ENCODE measurements at places on chromosomes 13 and 19.

DNA sequence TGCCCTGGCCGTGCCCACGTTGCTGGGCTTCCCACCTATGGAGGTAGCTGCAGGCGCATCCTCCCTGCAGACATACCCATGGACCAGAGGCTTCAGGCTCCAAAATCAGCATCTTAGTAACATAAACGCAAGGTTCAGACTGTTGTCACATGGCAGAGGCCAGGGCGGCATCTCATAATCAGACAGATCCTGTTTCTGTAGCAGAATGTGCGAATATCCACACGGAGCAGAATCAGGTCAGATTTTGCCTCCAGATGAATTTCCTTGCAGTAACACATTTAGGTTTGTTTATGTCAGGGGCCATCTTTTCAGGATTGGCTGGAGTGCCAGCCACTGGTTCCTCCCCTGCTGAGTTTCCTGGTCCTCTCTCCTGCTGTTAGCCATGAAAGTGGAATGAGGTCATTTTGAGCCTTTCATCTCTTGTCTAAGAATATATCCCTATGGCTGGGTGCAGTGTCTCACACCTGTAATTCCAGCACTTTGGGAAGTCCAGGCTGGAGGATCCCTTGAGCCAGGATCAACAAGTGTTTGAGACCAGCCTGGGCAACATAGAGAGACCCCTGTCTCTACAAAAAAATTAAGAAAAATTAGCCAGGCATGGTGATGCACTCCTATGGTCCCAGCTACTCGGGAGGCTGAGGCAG, 20.5 kb downstream of the SMARCA4 start:
- no peak for DNase-seq

- DNase-seq, result no peak
These were observed 40.0 kb upstream of the TPP2 start for GRCh38 chr13:102556806-102557205.

- no peak for DNase-seq
These were observed 4.7 kb upstream of the UQCRFS1 start for GRCh38 chr19:29217616-29218015.

DNA sequence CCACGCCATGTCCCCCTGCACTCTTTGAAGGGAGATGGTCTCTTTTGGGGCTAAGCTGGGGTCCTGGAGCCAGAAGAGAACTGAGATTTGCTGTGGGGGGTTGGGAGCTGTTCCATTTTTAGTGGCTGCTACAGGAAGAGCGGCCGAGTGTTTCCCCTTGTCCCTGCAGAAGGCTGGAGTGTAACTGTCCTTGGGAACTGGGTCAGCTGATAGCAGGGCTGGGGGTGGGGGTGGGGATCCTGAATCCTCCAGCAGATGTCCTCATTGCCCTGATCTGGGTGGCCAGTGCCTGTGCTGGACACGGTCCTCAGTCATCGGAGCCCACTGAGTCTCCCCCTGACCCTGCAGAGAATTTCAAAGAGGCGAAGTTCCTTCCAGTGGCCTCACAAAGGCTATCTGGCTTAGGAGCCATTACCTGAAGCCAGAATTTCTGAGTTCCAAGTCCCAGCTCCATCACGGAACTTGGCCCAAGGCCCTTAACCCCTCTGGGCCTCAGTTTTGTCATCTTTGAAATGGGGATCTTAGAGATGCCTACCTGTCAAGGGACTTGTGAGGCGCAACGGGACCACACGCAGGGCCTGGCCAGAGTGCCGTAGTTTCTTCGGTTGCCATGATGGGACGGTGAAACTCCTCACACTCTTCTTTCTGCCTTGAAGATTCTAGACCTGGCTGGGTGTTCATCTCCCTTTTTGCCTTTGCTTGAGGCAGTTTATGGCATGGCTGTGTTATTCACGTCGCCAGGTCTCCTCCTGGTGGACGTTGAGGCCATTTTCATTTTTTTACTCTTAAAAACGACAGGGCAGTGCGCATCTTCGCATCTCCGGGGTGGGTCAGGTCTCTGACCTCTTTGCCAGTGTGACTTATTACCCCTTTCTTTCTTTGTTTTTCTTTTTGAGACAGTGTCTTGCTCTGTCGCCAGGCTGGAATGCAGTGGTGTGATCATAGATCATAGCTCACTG, 51.9 kb downstream of the DNM2 start:
- no peak for DNase-seq

DNA sequence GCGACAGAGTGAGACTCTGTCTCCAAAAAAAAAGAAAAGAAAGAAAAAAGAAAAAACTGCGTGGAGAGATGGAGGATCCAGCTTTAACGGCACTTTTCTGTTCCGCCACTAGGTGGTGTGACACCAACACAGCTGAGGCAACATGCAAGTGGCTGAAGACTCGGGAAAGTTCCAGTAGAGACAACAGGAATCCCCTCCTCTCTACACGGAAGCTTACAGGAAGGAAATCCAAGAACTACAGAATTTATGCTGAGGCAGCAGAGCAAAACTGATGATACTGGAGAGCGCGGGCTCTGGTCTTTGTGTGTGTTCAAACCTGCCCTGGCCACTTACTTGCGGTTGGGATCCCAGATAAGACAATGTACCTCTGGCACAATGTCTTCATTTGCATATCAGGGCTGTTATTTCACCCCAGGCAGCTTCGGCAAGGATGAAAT, 9.9 kb downstream of the RANBP3 start:
- peak; percentile 88 for DNase-seq

- DNase-seq, result no peak
These were observed 142.8 kb upstream of the TSHZ3 start for GRCh38 chr19:31492050-31492449.

DNA sequence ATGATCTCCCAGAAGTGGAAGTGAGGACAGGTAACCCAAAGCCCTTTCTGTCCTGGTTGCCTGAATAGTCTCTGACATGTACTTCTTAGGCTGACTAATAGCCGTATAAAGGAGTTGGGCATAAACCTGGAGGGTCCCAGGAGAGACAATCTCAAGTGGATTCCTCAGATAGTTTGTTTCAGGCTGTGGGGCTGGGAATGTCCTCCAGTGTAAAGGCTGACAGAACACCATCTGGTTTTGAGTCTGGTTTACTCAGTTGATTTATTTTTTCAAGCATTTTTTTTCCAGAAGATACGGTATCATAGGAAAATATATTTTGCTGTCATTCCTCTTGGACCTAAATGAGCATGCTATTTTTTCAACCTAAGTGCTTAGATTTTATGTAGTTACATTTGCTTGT, 15.2 kb downstream of the HTR2A start:
- no peak for DNase-seq

GRCh38 chr13:33537026-33537425, 251.5 kb upstream of the STARD13 start:
- no peak for DNase-seq

DNA sequence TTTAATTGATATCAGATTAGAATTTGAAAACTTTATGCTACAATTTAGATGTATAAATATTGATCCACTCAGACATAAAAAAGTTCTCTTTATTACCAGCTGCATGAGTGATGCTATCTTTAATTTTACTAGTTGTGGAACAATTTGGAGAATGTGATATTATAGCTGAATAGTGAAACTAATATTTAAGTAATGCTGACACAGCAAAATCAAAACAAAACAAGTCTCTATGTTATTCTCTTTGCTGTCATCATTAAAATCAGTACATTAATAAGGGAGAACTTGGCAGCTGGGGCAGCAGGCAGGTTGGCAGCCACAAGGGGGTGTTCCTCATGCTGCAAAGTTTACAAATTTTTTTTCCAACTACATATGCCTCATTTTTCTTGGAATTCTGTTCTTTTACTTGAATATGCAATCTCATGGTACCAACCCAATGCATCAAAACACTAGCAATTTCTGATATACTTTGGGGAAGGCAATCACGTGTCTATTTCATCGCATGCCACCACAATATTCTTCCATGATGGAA, 585.3 kb downstream of the FGF9 start:
- DNase-seq, result no peak

DNA sequence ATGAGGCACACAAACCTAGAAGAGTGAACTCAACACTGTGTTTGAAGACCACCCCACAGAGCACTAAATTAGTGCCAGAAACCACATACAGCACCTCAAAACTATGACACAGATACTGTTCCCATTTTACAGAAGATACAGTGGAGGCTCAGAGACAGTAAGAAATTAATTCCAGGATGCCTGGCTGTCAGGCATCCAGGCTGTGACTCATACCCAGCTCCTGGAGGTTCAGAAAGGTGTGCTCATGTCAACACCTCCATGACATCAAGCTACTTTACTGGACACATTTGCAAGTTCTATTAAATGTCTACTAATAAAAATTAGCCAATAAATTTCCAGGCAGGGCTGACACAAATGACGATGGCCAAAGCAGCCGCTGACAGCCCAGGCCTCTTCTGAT, 176.3 kb downstream of the ABCC4 start:
- DNase-seq, result no peak

DNA sequence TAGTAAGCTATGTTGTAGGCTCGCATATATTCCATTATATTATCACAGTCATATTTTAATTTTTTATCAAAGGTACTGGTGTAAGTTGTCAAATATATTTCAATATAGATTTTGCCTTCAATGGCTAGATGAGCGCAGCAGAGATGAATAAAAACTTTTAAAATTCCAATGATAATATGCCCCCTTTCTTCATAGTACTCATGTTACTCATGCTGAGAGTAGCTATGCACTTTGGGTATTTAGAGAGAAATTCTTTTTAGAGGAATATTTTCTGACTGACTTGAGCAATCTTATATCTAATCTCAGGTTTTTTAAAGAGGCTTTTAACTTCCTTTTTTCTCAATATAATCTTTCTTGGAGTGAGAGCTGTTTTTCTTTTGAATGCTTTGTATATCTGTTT, 11.4 kb downstream of the ZNF254 start:
- DNase-seq, result no peak

- DNase-seq, result no peak
These were observed 170.8 kb downstream of the NUFIP1 start for GRCh38 chr13:44818428-44818827.

- DNase-seq, result no peak
These were observed 315.4 kb downstream of the RBM26 start for GRCh38 chr13:79090552-79091124.

- DNase-seq, result peak; percentile 92
These were observed 39.8 kb downstream of the GPR180 start for GRCh38 chr13:94641409-94641941.

GRCh38 chr19:46945694-46946489, 73.7 kb upstream of the NPAS1 start:
- DNase-seq, result no peak

- DNase-seq, result no peak
These were observed 353 bp downstream of the RFX2 start for GRCh38 chr19:6109947-6110346.

GRCh38 chr19:2711875-2712205, 9.3 kb downstream of the DIRAS1 start:
- no peak for DNase-seq

DNA sequence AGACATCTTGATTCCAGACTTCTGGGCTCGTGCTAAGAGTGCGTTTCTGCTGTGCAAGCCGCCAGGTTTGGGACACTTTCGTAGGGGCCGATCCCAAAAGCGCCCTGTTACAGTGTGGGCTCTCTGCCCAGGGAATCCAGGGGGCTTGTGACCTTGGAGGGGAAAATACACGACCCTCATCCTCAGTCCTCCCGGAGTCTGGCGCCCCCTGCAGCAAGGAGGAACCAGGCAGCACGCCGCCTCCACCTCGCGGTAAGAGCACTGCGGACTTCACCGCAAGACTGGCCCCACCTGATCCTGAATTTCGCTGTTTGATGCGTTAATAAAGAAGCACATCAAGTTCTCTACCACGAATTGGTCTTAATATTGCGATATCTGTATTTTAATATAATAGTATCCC, 5.2 kb downstream of the POLRMT start:
- DNase-seq, result no peak

DNA sequence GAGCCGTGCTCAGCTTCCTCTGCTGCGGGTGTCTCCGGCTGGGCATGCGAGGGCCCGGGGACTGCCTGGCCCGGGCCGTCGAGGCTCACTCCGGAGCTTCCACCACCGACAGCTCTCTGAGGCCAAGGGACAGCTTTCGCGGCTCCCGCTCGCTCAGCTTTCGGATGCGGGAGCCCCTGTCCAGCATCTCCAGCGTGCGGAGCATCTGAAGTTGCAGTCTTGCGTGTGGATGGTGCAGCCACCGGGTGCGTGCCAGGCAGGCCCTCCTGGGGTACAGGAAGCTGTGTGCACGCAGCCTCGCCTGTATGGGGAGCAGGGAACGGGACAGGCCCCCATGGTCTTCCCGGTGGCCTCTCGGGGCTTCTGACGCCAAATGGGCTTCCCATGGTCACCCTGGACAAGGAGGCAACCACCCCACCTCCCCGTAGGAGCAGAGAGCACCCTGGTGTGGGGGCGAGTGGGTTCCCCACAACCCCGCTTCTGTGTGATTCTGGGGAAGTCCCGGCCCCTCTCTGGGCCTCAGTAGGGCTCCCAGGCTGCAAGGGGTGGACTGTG, 1.2 kb downstream of the S1PR4 start:
- no peak for DNase-seq

DNA sequence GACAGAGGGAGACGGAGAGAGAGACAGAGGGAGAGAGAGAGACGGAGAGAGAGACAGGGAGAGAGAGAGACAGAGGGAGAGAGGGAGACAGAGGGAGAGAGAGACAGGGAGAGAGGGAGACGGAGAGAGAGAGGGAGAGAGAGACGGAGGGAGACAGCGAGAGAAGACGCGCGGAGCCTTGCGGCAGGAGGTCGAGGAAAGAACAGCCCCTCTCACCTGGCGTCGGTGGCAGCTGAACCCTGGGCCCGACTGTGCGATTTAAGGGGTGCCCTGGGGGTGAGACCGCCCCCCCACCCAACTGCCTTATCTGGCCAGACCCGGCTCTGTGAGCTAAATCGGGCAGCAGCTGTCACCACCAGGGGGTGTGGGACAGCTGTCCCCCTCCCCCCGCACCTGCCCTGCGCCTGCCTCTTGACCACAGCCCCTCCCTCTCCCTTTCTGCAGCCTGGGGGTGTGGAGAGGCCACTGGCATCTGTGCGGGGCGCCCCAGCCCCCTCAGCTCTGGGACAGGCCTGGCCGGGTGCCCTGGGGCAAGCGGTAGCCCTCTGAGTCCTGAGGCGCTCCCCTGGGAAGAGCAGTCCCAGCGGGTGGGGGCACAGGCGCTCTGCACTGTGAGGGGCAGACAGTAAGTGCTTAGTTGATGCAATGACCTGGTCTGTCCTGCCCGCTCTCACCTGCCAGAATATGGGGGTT, 10.8 kb downstream of the JOSD2 start:
- no peak for DNase-seq

DNA sequence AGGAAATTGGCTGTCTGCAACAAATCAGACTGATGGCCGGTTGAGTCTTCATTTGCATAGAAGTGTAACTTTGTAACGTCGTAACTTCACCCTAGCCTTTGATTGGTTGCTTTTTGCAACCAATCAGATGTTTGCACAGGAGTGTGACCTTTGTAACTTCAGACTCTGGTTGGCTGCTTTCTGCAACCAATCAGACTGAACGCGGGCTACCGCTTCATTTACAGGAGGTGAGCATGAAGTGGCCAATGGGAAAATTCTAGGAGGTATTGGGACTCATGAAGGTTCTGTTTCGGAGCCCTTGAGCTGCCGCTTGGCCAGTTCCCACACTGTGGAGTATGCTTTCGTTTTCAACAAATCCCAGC, 441 bp upstream of the ZNF559 start:
- DNase-seq, result peak; percentile 85

GRCh38 chr13:95902741-95903140, 150.5 kb downstream of the UGGT2 start:
- DNase-seq, result no peak

GRCh38 chr13:47250146-47250545, 353.3 kb upstream of the HTR2A start:
- DNase-seq, result no peak
